ENCODE measurements at places on chromosomes 2 and 18.

DNA sequence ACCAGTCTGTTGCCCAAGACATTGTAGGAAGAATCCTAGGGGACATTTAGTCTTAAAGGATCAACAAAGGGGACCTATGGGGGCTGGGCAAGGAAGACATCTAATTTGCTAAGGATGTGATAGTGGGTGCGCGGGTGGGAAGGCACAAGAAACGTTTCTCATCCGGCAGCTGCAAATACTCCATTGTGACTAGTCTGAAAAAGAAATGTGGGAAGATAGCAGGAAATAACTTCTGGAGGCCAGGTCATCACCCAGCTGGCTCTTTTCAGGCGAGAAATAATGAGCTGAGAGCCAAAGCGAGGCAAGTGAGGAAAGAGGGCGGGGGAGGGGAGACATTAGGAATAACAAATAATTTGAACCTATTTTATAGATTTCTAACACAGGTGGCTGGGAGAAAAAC is 70.3 kb upstream of the NCK2 start:
- no peak for DNase-seq

DNA sequence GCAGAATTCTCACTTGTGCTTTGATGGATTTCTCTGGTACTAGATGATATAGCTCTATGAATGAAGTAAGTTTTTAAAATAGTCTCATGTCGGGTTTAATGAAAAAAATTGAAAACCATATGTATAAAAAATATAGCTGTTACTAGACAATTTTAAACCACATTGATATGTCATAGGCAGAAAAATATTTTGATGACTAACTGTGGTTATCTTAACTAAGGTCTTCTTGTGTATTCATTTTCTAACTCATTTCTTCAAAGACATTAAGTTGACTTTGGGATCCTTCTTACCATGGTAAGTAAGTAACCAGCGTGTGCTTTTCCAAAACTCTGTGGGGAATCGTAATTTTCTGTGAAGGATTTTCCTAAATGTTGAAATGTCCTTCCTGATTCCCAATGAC is 160.9 kb upstream of the COL3A1 start:
- DNase-seq, result no peak

DNA sequence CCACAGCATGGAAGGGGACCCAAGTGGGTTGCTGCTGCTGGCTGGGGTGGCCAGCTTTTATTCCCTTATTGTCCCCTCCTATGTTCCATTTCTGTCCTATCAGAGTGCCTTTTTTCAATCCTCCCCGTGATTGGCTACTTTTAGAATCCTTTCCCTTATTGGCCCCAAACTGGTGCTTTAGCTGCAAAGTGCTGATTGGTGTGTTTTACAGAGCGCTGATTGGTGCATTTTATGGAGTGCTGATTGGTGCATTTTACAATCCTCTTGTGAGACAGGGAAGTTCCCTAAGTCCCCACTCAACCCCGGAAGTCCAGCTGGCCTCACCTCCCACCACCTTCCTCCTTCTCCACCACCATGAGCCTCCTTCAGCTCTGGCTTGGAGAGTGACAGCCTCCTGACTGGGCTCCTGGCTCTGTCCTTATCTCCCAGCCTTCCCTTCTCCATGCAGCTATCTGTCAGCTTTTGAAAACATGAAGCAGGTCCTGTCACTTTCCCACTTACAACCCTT is 20.7 kb upstream of the PLB1 start:
- DNase-seq, result no peak

DNA sequence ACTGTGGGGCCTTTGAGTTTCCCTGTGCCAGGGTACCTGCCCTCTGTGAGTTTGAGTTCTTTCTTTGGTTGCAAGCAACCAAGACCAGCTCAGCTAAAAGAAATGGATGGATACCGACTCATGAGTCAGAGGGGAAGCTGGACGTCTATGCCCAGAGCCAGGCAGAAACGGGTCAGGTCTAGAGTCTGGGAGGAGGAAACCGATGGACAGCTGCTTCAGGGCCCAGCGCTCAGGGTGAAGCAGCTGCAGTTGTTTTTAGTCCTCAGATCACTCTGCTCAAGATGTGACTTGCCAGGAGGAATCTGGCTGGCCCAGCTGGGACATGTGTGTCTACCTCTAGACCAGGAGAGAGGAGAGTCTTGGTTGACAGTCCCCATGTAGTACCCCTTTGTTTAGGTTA is 10.1 kb upstream of the TYMS start:
- no peak for DNase-seq

- no peak for DNase-seq
Measured at GRCh38 chr2:23235736-23236135, 149.2 kb upstream of the KLHL29 start.

- DNase-seq, result no peak
Measured at GRCh38 chr2:204012072-204012653, 75.6 kb downstream of the ICOS start.

DNA sequence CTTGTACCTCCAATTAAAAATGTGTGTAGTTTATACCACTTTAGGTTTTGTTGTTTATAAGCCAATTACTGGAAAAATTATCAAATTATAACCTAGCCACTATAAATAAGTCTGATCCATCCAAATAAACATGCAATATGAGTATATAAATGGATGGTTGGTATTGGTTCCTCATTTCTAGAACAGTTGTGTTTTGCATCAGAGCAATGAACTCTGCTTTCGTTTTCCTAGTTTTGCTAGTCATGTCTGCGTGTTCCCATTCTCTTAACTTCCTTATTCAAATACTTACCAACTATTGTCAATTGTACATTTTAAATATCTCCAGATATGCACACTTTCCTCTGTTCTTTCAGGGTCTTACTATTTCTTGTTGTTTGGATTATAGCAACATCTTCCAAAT is 641.7 kb downstream of the NR4A2 start:
- DNase-seq, result no peak

GRCh38 chr2:120293096-120294007 is 40.7 kb downstream of the RALB start:
- DNase-seq, result no peak

DNA sequence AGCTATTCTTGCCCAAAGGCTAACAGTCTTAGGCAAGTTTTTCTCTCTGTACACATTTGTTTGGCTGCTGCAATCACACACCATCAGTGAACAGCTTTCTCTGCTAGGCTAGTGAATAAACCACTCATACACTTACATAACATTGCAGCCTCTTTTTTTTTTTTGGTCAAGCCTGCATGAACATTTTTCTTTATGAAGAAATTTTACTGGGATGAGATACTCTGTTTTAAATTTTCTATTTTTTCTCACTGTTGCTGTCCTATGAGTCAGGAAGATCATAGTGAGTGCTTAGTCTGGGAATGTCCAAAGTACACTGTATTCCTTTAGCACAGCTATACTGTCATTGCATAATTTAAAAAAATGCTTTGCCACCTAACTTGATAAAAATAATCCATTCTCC is 58.5 kb downstream of the ROCK1 start:
- DNase-seq, result no peak

DNA sequence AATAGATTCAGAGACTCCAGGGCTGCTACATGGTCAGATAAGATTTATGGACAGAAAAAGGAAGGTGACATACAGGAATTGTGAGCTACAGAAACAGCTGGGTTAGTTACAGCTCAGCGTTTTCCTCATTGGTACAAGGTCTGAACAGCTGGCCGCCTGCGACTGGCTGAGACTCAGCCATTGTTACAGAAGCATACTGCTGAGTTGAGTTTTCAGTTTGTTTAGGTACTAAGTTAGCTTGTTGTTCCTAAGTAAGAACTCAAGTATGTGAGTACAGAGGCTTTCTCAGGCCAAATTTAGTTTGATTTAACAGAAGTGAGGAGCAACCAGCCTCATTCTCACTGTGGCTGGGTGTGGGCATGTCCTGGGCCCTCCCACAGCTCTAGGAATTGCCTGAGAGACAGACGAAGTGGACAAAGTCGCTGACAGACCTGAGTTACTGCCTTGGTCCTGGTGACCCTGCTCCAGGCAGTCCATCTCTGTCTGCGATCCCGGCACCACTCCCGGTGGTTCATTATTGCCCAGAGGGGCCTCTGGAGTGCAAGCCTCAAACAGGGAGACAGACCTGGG is 27.8 kb upstream of the RHOB start:
- no peak for DNase-seq

DNA sequence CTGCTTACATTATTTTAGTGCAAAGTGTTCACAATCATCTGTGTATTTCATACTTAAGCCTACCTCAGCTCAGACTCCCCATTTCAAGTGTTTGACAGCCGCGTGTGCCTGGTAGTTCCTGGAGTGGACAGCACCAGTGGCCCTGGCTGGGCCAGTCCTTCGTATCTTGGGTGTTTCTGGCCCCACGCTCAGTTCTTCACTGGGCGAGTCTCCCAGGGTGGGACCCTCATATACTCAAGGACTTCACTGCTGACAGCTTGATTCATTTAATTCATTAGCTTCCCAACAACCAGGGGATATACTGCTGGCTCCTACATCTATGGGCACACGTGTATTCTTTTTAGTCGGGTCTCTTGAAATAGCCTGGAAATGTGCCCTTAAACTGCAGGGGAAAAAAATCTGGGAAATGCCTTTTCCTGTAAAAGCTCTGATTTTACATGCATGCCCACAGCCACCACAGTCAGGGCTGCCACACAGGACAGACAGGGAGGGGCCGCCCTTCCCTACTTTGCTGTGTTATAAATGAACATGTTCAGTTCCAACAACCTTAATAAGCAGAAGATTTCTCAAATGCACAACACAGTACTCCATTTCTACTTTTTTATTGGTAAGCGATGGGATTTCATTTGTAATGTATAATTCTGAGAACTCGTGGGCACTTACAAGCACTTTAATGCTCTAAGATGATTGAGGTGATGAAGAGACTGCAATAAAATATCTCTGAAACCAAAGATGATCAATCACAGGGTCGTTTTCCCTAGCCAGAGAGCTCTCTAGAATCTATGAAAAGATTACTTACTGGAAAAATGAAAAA is 205.5 kb upstream of the REV1 start:
- no peak for DNase-seq

DNA sequence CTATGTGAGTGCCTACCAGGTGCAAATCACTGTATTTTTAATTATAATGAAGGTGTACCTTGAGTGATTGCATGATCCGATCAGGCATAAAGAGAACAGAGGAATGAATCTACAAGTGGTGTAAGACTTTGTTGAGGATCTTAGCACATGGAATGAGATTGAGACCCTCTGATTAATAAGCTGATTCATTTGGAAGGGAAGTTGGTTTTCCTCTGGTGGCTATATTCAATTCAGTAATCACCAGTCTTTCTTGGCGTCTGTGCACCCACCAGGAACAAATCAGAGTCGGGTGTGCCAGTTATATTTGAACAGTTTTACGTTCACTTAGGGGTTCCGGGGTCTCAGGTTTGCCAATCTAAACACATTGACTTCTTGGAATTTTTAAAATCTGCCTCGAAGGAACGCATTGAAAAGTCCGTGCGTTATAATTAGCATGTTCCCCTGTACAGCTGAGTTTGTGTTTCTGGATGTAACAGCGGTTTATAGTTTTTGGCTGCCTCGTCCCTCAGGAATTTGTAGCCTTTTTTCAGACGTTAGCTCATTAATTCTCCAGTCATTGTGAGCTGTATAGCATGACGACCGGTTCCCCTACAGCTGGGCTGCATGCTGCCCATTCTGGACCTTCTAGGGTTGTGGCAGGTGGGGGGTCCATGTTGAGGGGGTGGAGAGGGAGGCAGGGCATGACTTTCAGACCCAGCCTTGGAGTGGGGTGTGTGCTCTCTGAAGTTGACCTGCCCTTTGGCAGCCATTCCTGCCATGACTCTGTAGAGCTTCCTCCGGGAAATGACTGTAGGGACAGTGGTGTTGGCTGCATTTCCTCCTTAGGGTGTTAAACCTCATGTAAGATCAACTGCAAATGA is 20.3 kb downstream of the MYO1B start:
- no peak for DNase-seq

- no peak for DNase-seq
Measured at GRCh38 chr2:150675807-150676206, 188.3 kb upstream of the RND3 start.

DNA sequence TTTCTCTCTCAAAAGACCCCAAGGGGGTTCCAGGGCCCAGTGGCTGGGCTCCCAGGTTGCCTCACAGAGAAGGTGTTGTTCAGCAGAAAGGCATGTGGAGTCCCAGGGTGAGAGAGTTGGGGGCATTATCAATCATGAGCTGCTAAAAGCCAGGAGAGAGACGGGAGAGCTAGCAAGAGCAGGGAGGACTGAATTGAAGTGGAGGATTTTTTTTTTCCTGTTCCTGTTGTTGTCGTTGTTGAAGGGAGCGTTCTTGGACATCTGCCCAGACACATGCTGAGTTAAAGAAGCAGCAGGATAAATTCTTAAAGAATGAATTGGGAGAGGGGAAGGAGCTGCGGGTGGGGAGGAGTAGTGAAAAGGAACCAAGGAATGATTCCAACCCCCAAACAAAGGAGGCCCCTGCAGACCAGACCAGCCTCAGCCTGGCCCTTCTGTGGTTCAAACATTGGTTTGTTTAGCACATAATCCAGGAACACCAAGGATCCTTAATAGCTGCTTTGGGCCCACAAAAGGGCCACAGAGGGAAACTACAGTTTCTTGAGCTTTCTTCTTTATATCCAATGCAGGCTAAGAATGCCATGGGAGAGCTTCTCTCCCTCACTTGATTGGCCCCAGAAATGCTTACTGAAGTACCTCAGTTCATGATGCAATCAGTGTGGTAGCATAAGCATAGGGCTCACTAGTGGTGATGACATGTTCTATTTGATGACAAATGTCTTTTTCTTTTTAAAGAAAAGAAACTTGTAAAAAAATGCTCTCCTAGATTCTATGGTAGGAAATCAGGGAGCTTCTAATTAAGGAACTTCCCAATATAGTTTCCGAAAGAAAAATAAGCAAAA is 146.0 kb downstream of the SETBP1 start:
- DNase-seq, result no peak

- DNase-seq, result no peak
Measured at GRCh38 chr2:234969306-234970098, 17.7 kb downstream of the SH3BP4 start.

DNA sequence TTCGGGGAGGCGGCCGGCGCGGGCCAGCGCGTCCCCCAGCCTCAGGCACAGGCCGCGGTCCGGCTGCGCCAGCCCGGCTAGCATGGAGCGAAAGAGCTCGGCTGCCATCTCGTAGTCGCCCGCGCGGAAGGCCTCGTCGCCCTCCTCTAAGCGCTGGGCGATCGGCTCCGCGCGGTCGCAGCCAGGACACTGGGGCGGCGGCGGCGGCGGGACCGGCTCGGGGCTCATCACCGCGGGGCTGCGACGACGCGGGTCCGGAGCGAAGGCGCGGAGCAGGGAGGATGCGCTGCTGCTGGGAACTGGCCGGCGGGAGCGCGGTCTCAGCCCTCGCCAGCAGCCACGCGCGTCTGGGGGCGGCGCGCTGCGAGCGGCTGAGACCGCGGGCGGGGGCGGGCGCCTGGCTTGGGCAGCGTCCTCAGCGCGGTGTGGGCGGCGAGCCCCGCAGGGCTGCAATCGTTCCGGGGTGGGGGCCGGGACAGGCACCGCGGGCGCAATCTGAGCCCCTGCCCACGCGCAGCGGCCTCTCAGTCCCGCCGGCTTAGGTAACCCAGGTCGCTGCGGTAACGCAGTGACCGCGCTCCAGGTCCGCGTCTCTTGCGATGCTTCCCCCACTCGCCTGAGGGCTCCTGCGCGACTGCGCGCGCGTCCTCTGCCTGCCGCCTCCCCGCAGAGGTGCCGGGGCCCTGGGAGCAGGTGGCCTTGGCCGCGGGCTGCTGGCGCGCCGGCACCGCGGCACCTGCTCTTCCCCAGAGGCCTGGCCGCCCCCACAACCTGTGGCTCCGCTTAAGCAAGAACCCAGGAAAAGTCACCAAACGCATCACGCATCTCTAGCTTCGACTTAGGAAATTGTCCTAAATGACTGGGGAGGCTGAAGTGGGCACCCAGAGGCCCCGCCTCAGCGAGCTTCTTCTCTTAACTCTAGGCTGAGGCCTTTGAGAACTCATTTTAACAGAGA is at the start of gene LONRF2:
Gene LONRF2, minus strand, starts transcription at position 636 of the 955 bp plus-strand sequence. Its CDS starts 408 bp downstream, at position 228.
- DNase-seq, result no peak

Data from stimulated activated CD8-positive, alpha-beta memory T cell treated with anti-CD3 and anti-CD28 coated beads, Interleukin-15, amount 100 ng/mL, for 1 hour (primary cell).